ENCODE measurements at places on chromosomes 5 and 9.

GRCh38 chr9:87827341-87827740, 55.3 kb upstream of the SPATA31E1 start:
- DNase-seq, result no peak

DNA sequence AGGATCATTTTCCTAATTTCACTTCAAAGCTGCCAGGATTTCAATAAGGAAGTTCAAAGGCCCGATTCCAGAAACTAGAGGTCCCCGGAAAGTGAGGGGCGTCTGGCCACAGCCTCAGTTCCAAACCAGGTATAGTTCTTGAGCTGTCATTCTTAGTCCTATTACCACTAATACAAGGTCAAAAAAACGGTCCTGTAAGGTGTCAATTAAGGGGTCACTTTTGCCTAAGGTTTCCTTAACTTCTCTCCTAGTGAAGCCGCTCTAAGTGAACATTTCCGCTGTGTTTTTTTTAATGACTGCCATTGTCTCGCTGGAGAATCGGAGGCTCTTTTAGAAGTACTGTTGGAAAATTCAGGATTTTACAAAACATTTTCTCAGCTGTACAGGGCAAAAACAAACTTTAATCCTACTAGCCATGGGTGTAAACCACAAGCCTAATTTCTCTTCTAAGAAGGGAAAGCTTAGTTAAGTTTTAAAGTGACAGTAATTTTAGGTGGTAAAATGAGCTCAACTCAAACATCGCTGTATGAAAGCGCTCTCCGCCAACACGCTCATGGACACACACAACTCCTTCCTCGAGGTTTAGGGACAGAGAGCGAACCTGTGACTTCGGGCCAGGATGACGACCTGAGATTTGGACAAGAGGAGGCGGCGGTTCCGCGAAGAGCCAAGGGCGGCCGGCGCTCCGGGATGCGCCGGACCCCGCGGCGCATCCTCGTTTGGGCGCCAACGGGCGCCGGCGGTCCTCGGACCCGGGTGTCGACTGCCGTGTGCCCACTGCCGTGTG, 76.7 kb upstream of the IFNE start:
- no peak for DNase-seq

GRCh38 chr5:154038261-154038706, 426 bp downstream of the FAM114A2 start:
- peak; percentile 41 for DNase-seq

GRCh38 chr5:57749396-57749795, 266.8 kb upstream of the ACTBL2 start:
- no peak for DNase-seq

DNA sequence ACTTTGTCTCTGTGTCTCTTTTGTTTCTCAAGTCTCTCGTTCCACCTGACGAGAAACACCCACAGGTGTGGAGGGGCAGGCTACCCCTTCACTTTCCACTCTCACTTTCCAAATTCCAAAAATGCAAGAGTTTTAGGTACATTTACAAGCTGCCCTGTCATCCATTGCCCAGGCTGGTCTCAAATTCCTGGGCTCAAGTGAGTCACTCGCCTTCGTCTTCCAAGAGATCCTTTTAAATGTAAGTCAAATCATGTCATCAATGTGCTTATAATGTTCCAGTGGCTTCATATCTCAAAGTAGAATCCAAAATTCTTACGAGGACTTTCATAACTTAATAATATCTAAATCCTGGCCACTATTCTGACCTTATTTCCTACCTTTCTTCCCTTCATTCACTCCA, 20.4 kb upstream of the UGCG start:
- no peak for DNase-seq

DNA sequence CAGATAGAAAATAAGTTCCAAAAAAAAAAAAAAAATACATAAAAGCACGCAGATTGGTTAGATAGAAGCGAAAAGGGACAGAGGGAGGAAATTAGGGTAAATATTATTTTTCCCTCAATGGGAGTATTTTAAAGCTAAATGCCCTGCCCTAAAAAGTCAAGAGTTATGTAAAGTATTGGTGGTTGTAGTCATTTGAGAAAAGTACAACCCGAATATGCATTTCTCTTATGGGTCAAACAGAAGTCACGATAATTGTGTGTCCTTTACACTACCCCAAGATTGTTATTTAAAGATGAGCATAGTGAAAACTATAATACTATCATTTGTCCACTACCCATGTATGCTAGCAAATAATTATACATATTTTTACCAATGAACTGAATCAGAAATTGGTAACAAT, 368.7 kb downstream of the NDUFS4 start:
- DNase-seq, result no peak

GRCh38 chr5:62488531-62488930, 76.0 kb downstream of the IPO11 start:
- no peak for DNase-seq

DNA sequence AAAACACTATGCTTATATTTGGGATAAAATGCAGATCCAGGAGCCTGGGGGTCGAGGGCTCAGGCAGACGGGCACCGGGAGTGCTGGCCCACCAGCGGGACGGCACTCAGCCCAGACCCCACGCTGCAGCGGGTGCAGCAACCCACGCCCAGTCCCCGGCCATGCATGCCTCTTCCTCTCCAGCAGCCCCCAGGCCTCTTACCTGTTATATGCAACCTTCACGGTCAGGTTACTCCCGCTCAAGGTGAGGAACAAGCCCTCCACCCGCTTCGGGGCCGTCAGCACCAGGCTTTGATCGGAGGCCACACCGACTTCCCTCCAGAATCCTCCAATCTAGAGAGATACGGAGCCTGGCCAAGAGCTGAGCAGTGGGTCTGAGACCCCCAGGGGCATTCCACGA, 1.2 kb downstream of the LCN8 start:
- DNase-seq, result no peak

GRCh38 chr9:125659201-125659840, 47.7 kb downstream of the MAPKAP1 start:
- DNase-seq, result no peak

- DNase-seq, result peak; percentile 87
These were observed 55.9 kb downstream of the SFXN1 start for GRCh38 chr5:175534070-175534932.

- no peak for DNase-seq
These were observed 166.4 kb upstream of the SPRY4 start for GRCh38 chr5:142491270-142491669.

DNA sequence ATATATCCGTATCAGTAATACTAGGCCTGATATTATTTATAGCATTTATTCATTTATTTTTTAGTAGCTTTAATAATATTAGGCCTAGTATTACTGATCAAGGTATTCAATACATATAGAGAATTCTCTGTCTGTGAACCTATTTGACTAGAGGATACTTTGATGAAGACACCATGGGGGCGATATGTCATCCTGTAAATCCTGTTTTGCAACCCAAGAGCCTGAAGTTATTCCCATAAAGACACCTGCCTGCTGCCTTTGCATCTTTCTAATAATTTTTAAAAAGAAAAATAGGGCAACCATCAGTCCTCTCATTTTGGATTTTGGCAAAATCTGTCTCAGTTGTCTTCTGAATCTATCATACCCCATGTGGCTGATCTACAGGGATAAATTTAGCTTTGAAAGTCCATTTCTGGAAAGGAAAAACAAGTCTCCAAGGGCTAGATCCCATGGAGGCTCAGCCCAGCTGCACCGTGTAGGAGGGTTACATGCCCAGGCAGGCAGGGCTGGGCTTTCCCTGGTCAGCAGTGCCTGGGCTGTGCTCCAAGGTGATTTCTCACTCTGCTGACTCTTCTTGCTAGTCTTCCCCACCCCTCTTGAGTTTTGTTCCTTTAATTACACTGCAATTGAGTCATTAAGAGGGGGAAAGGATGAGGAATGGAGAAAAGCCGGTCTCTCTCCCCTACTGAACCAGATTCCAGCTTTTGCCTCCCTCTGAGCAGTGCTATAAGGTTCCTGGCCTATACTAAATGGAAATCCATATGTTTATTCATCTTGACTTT, 169.0 kb downstream of the TRIM32 start:
- no peak for DNase-seq

GRCh38 chr5:43000914-43001313, 39.2 kb downstream of the ANXA2R start:
- DNase-seq, result no peak

GRCh38 chr5:52849544-52849943, 61.8 kb downstream of the ITGA1 start:
- no peak for DNase-seq

DNA sequence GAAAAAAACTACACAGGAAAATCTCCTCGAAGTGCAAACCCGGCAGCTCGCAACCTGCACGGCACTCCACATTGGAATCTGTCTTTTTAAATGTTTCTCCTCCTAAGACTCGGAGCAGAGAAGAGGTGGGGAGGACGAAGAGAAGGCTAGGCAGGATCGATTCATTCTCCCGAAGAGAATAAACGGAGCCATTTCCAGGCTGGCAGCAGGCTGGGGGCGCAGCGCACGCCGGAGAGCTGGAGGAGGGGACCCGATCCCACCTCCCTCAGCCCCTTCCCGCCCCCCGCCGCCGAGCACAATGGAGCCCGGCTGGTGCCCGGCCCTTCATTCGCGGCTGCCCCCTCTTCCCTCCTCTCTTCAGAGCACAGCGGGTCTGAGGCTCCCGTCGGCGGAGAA, 628 bp downstream of the HOMER1 start:
- DNase-seq, result no peak

- no peak for DNase-seq
These were observed 199.4 kb downstream of the ESM1 start for GRCh38 chr5:54785729-54786591.

DNA sequence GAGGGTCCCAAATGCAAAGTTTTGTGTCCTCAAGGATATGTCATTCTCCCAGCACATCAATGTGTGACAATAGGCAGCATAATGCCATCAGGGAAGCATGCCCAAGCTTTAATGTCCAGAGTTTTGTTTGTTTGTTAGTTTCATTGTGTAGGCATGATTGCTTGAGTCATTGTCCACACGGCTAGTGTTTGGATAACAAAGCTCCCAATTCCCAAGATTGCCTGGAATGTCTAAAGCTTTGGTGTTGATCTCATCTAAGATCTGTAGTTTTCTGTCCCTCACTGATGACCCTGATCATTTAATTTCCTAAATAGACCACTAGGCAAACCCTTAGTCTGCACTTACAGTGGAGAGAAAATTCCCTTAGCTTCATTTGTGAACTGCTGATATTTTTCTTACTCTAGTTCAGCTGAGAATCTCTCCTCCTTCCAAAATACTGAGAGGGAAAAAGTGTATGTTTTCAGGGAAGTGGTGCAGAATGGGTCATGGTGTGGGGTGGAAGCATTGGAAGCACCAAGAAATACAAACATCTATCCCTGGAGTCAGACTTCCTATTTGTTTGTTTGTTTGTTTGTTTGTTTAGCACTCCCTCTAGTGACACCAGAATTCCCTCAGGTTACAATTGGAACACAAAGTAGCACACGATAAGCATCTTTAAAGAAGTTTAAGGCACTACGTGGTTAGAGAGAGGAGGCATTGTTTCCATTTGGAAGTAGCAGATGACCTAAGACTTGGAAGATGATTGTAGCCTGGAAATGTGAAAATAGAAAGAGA, 127.1 kb downstream of the PRDM6 start:
- no peak for DNase-seq

GRCh38 chr9:14170973-14171596, 142.9 kb downstream of the NFIB start:
- DNase-seq, result no peak

- DNase-seq, result no peak
These were observed 4.6 kb upstream of the NEURL1B start for GRCh38 chr5:172636279-172637050.

GRCh38 chr5:157186309-157187045, 5.8 kb downstream of the ITK start:
- no peak for DNase-seq

- no peak for DNase-seq
These were observed 220.5 kb downstream of the SMARCA2 start for GRCh38 chr9:2235623-2236022.

DNA sequence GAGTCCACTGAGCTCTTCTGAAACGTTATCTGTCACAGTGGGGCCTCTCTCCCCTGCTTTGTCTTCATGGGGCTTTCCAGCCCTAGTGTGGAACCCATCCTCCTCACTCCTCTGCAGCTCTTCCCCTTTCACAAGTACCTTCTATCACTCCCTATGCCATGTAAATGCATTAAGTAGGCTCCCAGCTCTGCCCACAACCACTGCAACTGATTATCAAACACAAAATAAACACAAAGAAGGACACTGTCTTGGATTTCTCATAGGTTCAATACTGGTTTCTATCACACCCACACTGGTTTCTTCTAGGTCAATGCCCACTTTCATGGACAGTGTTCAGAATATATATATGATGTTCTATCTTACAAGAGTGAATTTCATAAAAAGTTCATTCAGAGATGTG, 139.4 kb downstream of the GNAQ start:
- DNase-seq, result no peak

DNA sequence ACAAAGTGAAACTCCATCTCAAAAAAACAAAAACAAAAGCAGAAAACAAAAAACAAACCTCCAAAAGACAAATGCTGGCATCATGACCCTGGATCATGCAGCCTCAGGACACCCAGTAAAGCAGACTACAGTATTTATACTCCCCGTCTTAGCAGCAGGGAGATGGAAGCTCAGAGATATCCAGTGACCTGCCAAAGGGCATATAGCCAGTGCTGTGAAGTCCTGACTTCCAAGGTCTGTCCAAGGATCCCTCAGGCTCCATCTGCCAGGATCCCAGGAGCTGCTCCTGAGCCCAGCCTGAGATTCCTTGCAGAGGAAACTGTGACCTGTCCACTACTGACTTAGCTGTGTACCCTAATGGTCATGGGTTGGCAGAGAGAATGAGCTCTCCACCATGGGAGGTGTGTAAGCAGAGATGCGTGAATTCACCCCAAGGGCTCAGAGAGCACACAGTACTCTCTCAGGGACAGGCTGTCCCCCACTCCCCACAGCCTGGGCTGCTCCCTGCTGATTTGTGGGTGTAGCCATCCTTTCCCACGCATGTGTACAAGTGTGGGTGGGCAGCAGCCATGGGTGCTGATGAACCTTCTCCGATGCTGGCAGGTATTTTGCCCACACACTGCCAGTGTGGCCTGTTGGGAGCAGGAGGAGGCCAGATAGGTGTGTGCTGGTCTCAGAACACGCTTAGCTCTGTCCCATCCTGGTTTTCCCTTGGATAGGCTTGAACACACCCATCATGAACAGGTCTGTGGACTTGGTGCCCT, 2.1 kb upstream of the WNK2 start:
- DNase-seq, result no peak
